ENCODE measurements at places on chromosomes 3 and 15.

- no peak for DNase-seq
Observed at GRCh38 chr15:85646538-85647091, 148.1 kb downstream of the KLHL25 start.

DNA sequence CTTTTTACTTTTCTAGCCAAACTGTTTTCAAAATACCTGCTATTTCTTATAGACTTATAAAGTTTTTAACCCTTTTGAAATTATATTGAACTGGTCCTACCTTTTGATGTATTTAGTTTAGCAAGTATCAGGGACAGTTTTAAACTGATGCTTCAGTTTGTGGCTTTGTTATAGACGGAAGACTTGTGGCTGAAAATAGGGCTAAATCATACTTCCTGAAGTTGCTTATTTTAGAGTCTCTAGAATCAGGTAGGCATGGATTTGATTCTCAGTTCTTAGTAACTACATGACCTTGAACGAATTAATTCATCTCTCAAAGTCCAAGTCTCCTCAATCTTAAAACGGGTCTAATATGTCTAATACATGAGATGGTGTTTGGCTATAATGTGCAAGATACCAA lies 322.8 kb downstream of the RAP2B start:
- no peak for DNase-seq

GRCh38 chr15:66707310-66708082 lies 5.5 kb downstream of the SMAD6 start:
- peak; percentile 11 for DNase-seq

- peak; percentile 58 for DNase-seq
Observed at GRCh38 chr3:17195192-17195611, 310.4 kb downstream of the PLCL2 start.

GRCh38 chr3:37989821-37990480 lies 635 bp upstream of the VILL start:
- no peak for DNase-seq
